Stimulated activated CD4-positive, alpha-beta T cell treated with anti-CD3 and anti-CD28 coated beads, Interleukin-4, amount 100 ng/mL, for 48 hours (primary cell): ENCODE measurements at places on chromosomes 12 and 14.
A peak's percentile ranks its signal among the peaks of the same experiment; 100 is the strongest.

GRCh38 chr14:83253870-83254269 lies 1720.2 kb upstream of the SEL1L start:
- DNase-seq, result no peak

- no peak for DNase-seq
These were observed 1.9 kb downstream of the NFE2 start for GRCh38 chr12:54298904-54299303.

DNA sequence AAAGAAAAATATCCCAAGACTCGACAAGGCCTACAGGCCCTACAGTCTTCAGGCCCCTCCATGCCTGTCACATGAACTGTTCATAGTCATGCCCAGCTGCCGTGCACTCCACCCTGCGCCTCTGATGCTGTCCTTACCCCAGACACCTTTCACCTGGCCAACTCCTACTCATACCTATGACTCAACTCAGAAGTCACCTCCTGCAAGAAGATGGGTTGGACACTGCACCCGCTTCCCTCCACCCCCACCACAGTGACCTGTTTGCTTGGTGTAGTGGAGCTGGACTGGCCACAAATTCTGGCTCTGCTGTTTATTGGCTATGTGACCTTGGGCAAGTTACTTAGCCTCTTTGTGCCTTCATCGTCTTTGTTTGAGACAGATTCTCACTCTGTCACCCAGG lies 56.2 kb downstream of the PHETA1 start:
- no peak for DNase-seq

DNA sequence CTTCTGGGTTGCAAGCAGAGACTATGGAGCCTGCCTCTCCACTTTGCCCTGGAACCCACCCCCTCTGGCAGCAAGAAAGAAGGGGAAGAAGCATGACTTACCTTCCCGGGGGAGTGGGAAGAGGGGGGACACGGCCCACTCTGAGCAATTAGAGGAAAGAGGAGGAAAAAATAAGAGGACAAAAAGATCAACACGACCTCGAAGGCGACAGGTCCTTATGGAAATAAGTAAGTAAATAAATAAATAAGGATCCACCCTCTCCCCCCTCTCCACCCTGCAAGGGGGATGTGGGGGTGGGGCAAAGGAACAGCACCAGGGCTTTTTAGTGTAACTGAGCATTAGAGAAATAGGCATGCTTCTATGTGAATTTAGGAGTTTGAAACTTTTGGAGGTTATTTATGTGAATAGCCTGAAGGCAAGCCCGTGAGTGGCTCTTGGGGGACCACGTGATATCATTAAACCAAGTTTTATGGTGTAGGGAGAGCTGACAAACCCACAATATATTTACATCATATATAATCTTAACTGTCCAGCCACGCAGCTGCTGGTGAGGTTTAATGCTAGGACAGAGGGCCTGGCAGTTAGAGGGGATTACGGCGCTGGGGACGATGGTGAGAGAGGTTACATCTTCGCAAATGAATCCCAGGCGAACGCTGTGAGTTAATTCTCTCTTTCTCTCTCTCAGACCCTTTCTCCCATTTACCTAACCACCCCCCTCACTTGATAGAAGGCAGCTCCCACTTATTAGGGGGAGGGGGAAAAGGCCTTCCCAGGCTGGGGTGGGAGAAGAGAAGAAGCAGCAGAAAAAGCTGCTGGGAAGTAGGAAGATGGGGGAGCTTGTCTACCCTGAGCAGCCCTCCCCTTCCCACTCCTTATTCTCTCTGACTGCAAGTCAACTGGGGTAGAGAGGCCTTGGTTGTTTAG lies 4.8 kb downstream of the HOXC5 start:
- DNase-seq, result no peak

DNA sequence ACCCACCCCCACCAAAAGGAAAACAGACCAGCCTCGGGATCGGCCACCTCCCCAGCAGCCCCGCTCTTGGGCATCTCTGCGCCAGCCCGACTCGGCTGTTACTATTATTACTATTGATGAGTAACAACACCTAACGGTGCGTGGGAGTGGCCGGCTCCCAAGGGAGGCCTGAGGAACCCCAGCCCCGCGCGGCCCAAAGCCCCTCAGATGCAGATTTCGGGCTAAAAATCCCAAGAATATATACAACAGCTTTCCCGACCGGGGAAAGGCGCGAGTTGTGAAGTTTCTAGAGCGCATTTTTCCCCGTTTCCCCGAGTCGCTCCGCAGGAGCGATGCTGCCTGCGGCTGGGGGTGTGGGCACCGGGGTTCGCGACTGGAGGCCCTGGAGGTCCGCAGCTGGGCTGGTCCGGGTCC lies 565 bp downstream of the NT5DC3 start:
- DNase-seq, result peak; percentile 36

- no peak for DNase-seq
These were observed 10.3 kb downstream of the FBRSL1 start for GRCh38 chr12:132500142-132500855.

- no peak for DNase-seq
These were observed 110.9 kb downstream of the TSPAN9 start for GRCh38 chr12:3187846-3188770.

GRCh38 chr14:61593330-61593729 lies 102.0 kb upstream of the HIF1A start:
- no peak for DNase-seq

GRCh38 chr12:90028635-90029051 lies 320.0 kb upstream of the ATP2B1 start:
- no peak for DNase-seq

DNA sequence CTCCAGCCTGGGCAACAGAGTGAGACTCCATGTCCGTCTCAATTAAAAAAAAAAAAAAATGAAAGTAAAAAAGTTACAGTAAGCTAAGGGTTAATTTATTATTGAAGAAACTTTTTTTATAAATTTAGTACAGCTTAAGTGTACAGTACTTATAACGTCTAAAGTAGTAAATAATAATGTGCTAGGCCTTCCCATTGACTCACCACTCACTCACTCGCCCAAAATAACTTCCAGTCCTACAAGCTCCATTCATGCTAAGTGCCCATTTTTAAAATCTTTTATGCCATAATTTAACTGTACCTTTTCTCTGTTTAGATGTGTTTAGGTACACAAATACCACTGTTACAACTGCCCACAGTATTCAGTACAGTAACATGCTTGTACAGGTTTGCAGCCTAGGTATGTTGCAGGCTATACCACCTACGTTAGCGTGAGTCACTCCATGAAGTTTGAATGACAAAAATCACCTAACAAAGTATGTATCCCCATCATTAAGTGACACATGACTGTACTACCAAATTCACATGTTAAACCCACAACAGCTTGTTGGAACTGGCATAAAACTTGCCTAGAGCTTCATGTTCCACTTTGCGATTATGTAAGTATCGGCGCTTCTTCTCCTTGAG lies 10.7 kb downstream of the KANSL2 start:
- no peak for DNase-seq

GRCh38 chr14:76997257-76997970 lies 31.1 kb downstream of the IRF2BPL start:
- no peak for DNase-seq

GRCh38 chr12:131673888-131674257 lies 37.0 kb upstream of the SFSWAP start:
- no peak for DNase-seq

- DNase-seq, result no peak
These were observed 1.8 kb downstream of the GPR162 start for GRCh38 chr12:6823182-6824084.

DNA sequence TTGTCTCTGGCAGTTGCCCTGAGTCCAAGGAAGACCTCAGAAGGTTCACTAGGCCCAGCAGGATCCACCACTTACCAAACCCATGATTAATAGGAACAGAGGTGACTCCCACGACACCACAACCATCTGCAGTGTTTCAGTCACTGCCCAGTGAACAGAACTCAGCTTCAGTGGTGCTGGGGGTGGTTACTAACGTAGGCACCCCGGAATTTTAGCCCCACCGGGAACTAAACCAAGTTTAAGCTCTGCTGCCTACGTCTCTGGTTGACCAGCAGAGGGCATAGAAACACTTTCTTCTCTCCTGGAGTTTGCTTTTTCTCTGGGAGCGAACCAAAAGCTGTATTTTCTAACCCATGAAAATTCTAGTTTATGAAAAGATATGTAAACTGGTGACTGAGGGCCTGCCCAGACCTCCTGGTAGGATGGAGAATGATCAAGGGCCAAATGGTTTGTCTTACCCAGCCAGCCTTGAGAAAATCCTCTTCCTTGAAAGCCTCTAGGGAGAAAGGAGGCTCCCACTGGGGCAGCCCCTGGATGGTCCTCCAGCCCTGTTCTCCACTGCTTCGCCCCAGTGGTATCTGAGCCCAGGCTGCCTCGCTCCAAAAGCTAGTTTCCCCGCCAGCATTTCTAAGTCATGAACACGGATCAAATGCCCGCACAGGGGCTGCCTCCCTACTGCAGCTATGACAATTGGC lies 379.8 kb downstream of the DPF3 start:
- no peak for DNase-seq

GRCh38 chr12:65122703-65123102 lies 1.6 kb upstream of the WIF1 start:
- DNase-seq, result no peak

DNA sequence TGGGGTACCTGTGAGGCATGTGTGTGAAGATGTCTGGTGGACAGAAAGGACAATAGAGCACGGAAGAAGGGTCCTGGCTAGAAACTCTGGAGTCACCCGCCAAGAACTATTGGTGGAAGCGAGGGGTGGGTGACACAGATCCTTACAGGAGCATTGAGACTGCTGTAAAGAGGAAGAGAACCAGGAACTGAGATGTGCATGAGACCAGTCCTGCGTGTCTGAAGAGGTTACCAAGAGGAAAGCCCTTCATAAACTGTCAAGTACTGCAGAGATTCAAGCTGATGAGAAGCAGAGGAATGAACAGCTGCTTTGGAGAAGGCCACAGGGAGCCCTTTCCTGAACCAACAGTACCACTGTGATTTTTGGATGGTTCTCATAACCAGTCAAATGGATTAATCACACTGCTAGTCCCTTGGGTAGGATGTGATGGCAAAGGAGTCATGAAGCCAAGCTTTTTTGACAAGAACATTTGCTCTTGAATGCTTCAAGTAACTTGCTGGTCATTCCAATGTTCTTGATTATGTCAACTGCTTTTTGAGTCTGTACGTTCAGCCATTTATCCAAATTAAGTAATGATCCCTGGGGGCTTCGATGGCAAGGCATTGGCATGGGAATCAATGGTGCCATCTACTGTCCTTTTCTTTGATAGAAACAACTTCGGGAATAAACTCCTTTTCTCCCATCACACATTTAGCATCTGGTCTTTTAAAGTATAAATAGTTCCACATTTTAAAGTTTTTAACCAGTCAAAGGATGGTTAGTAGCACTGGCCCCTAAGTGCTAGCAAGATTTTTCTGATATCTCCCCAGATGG lies 42.9 kb downstream of the GPR135 start:
- no peak for DNase-seq

DNA sequence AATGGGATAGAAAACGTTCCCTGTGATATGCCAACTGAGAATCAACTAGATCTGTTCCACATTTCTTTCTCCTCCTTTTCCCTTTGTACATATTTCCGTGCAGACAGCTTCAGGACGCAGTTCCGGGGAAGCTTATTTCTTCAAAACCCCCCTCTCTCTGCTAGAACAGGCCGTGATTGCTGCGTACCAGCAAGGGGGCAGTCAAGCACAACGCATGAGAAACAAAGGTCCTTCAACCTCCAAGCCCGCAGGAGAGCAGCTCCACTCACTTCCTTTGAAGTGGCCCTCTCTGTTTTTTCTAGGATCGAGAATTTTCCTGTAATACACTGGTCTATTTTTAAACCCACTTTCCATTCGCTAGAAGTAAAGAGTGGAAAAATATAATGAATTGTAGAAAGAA lies 80.8 kb downstream of the ZNF664 start:
- no peak for DNase-seq
